ENCODE measurements at places on chromosomes 1 and 21. TPM values are rescaled to one million over a fixed set of nuclear protein-coding genes. Genes with fewer than 3 reads are reported as not detected.

LCE1F gene
- polyA plus RNA-seq: not detected

DNA sequence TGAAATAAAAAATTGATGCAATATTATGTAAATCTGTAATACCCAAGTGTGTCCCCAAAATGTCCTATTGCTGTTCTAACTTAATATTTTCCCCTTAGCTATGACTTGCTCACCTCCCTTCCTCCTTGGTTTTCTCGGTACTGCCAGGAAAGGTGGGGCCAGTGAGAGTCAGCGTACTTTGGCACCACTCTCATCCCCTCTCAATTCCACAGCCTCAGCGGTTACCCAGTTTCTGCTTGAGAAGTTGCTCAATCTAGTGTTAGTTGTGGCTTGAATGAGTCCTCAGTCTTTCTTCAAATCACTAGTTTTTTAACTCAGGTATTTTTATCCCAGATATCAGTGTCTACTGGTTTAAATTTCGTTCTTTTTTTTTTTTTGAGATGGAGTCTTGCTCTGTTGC, 32.3 kb downstream of the BCAS2 start:
- no peak for DNase-seq

DNA sequence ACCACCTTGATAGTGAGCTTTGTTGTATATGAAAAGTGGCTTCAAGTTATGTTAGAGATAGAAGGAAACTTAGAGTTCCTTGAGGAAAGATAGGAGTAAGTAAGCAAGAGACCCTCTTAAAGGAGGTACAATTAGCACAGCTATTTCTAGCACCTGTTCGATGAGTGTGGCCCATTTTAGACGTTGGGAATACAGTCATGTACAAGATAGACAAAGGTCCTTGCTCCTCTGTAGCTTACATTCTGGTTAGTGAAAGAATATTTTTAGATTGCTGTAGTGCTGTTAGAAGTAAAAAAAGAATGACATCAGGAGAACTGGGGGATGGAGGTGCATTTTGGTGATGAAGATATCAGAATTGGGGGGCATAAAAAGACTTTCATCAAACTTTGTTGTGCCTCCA, 47.5 kb downstream of the MRPS6 start:
- DNase-seq: no peak

DNA sequence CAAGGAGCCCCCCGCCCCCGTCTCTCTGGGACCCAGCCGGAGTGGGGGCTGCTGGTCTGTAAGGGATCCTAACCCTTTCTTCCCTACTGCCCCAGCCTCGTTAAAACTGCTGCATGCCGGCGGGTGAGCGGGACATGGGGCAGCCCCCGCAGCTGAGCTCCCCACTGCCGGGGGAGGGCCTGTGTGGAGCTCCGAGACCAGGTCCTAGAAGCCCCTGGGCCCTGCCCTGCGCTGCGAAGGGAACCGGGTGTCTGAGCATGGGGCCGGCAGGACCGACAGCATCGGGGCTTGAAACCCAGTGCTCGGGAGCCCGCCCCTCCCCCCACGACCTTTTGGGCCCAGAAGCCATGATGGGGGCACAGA, 9.2 kb upstream of the COL6A1 start:
- no peak for DNase-seq

DNA sequence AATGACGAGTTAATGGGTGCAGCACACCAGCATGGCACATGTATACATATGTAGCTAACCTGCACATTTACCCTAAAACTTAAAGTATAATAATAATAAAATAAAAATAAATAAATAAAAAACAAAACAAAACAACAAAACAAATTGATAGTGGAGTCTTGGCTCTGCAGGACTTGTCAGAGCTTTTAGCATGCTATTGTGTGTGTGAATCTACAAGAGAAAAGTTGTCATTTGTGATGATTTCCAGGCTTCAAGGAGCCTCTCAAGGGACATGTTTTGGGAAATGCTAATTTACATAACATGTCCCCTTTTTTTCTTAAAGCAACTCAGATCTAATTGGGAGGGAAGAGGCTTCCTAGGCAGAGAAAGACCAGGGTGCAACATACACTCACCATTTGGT, 9.1 kb downstream of the IL22RA1 start:
- no peak for DNase-seq

DNA sequence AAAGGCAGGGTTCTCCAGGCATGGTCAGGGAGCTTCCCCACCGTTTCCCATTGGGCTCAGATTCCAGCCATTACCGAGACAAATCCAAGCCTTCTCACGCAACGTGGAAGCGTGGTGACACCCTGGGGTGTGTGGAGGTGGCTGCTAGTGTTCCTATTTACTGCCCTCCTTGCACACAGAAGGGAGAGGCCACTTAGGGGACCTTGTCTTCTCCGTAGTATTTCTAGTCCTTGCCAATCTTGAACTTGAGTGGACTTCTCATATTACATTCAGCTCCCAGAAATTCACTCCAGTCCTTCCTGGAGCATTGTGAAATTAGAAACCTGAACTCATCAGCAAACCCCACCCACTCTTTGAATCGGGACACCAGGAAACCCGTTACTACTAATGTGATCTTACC, 131.6 kb downstream of the AJAP1 start:
- DNase-seq: no peak

Data from hindlimb muscle (tissue), 1 donor.